Urinary bladder (tissue), 4 donors: ENCODE measurements at places on chromosomes 7 and 10.

DNA sequence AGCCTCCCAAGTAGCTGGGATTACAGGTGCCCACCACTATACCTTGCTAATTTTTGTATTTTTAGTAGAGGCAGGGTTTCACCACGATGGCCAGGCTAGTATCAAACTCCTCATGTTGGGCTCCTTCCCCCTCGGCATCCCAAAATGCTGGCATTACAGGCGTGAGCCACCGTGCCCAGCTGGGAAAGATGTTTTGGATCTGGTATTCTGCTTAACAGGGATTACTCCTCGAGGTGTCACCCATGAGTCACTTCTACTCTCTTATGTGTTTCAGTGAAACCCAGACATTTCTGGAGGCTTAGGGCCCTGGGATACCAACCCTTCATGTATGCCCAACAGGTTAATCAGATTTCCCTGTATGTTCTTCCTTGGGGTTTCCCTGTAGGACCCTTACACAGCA is 11.8 kb upstream of the OPN4 start:
- no peak for DNase-seq

DNA sequence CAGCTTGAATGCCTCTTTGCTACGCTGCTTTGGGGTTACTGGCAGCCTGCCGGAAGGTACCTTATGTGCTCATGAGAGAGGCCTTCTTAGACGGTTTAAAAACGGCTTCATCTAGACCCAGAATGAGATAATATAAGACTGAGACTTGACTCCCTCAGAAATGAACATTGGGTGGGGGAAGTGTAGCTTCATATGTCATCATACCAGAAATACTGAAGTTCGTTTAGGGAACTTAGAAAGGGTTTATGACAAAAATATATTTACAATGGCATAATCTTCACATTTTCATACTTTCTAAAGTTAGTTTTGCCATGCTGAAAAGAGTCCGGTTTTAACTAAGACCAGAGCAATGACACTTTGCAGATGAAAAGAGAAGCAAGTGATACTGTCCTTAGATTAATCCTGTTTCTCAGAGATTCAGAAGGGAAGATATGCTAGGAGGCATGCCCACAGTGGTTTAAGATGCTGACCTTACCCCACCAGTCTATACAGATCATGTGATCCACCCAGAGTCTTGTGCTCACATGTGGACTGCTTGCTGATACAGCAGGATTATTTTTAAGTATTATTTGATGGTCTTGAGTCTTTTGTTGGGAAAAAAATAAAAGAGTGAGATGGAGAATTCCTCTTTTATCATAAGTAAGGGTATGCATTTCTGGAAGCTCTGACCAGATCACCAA is 40.8 kb upstream of the HGF start:
- DNase-seq: no peak

DNA sequence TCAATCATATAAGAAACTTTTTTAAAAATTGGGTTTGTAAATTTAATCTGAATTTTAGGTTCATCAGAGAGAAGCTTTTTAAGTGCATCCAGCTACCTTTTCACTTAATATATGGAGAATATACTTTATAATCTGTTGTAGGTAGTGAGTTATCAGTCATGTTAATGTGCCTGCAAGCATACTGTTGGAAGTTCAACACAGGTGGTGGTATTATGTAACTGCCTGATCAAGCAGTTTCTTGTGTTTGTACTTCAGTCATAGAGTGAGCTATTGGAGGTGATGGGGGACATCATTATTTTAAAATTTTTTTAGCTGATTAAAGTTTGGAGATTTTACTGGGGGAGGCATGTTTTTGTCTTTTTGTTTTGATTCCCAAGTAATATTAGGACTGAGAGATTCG is 2.5 kb downstream of the TNKS2 start:
- no peak for DNase-seq

GRCh38 chr10:12419262-12419847 is 70.0 kb downstream of the CAMK1D start:
- DNase-seq: no peak

- no peak for DNase-seq
Observed at GRCh38 chr7:75055155-75055554, 18.4 kb downstream of the RCC1L start.

DNA sequence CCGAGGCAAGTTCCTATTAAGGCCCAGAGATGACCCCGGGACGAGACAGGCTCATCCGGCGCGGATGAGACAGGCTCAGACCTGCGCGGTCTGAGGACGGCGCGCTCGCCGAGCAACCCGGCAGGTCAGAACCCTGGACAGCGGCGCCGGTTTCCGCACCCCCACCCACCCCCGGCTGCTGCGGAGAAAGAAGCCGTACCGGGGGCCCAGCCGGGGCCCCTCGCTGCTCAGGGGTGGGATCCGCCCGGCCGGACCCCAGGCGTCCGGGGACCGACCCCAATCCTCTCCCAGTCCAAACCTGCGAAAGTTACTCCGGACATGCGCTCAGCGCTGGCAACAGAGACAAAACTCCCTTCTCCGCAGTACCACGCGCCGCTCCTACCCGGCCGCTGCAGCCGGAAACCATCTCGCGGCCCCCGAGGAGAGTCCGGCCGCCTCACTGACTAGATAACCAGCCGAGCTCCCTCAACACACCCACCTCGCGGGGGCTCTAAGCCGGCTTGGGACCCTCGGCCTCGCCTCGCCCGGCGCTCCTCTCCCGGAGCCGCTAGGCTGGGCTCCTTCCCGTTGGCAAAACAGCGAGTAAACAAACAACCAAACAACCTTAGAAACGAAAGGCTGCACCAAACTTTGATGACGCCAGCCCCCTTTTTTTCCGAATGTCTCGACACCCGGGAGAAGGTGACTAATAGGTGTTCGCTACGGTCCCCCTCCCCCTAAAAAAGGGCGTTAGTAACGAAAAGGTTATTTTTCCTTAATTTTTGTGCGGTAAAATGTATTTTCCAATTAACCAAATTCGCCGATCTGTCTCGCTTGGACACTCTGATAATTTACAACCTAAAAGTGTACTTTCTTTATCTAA is 2.3 kb upstream of the DRGX start:
- no peak for DNase-seq

GRCh38 chr7:15433151-15433550 is 128.7 kb downstream of the AGMO start:
- DNase-seq: no peak

GRCh38 chr10:125836746-125837145 is 13.4 kb downstream of the BCCIP start:
- no peak for DNase-seq

DNA sequence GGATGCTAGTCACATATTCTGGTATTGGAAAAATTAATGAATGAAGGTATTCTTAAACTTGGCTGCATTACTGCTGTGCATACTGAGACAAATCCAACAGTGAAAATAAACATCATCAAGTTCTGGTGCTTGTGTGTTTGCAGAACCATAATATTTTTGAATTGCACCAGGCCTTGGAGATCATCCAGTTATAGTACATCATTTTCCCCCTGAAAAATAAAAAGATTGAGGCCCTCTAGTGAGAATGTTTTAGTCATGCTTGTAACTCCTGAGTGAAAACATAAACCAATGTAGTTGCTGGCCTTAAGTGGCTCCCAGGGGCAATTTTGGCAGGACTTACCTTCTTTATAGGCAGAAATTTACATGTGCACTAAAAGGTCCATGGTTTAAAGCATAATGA is 218.8 kb upstream of the TMEM229A start:
- DNase-seq: no peak

DNA sequence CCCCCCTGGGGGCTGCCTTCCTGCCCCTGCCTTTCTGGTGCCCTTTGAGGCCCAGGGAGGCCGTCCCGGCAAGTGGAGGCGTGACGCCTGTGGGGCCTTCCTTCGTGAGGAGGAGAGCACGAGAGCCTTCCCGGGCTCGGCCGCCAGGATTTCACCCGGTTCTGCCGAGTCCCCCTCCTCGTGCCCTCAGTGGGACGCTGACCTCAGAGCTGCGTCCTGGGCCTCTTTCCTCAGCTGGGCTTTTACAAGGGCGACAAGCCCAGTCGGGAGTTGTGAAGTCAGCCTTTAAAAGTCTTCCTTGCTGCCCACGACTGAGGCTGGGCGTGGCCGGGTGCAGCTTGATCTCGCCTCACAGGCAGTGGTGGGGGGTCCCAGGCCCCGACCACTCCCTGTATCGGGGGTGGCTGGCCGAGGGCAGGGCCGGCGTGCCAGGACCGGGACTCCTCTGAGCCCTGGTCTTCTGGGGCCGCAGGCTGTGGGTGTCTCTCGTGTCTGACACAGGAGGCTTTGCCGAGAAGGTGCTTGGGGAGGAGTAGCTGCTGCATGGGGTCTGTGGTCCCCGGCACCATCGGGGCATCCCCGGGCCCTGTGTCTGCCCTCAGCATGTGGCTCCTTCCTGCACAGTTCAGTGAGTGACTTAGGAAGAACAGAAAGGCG is 41.8 kb downstream of the FAM20C start:
- no peak for DNase-seq

DNA sequence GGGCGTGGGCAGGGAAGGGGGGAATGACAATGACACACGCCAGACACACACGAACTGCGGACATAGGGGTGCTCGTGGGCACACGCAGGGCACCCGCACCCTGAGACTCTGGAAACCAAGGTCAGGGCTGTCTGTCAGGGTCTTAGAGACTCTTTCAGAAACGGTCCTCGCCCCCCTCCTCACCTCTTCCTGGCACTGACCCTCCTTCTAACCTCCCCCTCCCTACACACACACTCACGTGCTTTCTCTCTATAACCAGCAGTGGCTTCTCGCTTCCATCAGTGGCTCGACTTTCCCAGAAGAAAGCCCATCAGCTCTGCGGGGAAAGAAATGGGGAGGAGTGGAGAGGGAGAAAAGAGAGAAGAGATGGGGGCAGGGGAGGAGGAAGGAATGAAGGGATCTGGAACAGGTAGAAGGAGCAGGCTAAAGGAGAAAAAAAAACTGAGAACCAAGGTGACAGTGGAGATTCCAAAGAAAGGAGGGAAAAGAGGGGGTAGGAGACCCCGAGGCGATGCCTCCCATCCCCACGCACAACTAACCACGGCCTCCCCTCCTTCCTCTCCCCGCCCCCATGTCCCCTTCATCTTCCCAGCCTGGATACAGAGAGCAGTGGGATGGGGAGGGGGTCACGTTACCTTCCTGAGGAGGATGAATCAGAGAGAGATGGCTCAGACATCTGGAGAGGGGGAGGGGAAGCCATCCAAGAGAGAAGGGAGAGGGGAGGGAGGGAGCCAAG is 1.7 kb upstream of the VGF start:
- DNase-seq: no peak

DNA sequence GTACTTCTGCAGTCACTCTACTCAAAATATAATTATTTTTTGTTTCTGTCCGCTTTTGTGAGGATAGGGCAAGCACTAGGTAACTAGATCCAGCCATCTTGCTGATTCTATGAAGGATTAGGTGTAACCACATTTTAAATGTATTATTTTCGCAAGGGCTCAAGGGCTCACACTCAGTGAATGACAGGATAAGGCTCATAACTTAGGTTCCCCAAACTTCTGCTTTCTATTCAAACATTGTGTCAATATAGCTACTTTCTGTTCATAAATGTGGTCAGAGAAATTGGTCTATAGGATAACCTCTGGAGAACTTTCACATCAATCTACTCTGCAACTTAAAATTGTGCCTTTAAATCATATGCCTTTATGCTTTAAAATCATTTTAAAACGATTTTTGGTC is 1141.2 kb downstream of the SORCS1 start:
- no peak for DNase-seq

DNA sequence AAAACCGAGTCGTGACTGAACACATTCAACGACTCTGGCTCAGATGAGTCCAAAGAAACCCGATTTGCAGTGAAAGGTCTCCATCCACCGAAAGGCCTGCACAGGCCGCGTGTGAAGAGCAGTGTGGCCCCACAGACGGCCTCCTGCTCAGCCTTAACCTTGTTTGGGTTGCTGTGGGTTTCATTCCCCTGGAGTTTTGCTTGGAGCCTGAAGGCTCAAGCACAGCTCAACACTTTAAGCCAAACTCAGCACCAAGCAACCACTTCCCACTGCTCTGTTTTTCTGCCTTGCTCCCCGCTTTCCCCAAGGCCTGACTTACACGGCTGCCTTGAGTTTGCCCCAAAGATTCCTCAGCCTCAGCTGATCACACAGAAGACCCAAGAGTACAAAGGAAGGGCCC is 398.2 kb upstream of the NFE2L3 start:
- DNase-seq: no peak

DNA sequence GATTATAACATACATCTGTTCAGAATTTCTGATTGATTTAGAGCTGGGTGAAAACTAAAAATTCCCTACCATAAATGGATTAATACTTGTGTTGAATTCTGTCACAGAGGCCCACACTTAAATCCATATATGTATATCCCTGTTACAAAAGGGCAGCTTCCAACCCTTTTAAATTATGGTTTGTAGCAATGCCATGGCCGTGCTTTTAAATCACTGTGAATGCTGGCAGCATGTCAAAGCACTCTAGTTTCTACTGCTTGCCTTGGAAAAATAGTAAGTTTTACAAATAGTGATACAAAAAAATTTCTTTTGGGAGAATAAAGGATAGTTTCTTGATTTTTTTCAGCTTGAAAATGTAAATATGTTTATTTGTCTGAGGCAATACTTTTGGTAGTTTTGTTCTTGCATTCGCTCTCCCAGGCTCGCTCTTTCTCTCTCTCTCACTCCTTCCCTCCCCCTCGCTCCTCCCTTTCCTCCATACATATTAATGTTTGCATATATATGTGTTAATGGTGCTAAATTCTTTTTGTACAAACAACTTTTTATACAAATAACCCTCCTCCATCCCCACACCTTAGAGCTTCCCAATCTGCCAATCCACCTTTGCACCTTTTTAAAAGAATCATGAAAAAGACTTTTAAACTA is 29.8 kb downstream of the TES start:
- DNase-seq: no peak

- no peak for DNase-seq
Observed at GRCh38 chr10:57964351-57964750, 303.3 kb downstream of the IPMK start.

- no peak for DNase-seq
Observed at GRCh38 chr7:72781631-72782030, 46.4 kb downstream of the TYW1B start.

DNA sequence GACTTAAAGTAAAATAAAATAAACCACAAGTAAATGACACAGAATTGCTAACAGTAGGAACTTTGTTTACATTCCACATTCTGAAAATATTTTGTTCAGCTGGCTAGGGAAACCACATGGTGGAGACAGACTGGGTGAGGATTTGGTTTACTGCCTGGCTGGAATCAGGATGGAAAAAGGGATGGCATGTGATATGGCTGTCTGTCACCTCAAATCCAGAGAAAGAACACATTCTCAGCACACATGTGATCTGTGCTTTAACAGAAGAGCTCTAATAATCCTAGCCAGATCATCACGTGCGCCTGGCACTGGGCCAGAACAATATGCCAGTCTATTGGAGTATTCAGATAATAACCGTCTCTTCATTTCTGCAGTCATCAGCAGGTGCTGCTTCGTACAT is 90.9 kb upstream of the PIP4K2A start:
- no peak for DNase-seq

GRCh38 chr7:18445916-18446520 is 49.5 kb upstream of the HDAC9 start:
- DNase-seq: no peak

DNA sequence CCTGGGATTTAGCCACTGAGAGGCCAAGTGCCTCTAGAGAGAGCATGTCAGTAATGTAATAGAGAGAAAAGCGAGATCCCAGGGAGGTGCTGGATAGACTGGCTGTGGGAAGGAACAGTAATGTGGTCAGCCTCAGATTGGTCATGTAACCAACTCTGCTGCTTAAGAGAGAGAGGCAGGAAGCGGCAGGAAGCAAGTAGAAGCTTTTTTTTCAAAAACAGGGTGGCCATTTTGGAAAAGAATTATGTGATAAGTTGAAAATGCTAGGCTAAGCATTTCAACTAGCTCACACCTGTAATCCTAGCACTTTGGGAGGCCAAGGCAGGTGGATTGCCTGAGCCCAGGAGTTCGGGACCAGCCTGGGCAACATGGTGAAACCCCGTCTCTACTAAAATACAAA is 3.7 kb upstream of the PCOLCE start:
- DNase-seq: no peak

GRCh38 chr7:158991824-158992621 is 135.7 kb downstream of the DYNC2I1 start:
- DNase-seq: peak; percentile 39
